ENCODE measurements at places on chromosomes 2 and 18. TPM values are rescaled to one million over a fixed set of nuclear protein-coding genes. Genes with fewer than 3 reads are reported as not detected.

DNA sequence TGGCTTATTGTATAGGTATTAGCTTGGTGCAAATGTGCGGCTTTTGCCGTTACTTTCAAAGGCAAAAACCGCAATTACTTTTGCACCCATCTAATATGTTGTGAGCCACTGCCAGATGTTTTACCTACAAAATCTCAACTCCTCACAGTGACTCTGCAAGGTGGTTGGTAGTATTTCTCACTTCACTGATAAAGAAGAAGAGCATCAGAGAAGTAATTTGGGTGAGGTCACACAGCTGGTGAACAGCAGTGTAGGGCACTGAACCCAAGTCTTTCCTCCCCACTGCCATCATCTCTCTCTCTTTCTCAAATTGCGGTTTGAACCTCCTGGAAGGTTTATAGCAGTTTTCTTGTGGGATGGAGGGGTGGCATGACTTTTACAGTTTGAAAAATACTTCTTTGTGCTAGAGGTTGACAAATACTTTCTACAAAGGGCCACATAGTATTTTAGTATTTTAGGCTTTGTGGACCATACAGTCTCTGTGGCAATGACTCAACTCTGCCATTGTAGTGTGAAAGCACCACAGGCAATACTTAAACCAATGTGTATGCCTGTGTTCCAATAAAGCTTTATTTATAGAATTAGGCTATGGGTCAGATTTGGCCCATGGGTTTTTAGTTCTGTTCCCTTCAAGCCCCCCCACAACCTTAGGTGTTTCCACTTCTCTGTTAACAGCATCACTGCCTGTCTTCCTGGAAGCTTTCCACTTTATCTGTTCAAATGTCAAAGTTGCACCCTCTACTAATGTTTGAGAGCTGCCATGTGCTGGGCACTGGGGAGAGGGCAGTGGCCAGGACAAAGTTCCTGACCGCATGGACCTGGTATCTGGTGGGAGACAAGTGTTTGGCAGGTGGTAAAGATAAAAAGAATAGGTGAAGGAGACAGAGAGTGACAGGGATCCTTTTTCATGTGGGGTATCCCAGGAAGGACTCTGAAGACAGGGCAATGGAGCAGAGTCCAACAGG, 30.1 kb downstream of the FHOD3 start:
- no peak for DNase-seq

DNA sequence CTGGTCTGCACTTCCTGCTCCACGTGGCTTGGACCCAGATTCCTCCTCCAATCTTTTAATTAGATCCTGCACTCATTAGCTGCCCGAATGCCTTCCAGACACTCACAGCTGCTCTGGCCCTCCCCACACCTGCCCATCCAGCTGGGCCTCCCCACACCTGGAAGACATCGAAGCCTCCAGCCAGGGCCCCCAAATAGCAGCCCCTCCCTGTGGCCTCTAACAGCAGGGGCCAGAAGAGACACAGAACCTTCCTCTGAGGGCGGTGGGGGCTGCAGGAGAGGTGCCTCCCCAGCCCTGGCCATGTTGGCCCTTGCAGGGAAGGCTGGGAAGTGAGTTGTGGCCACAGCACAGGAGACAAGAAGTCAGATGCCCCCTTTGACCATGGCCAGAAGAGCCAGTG, 252.8 kb downstream of the DYSF start:
- DNase-seq = no peak

The CCDC150 gene
- 0.72 TPM for total RNA-seq

The CD8B2 gene
- total RNA-seq = 5.0 TPM

The ARHGAP25 gene
- total RNA-seq = 36.7 TPM

Measured in CD8-positive, alpha-beta T cell (primary cell).